SK-N-MC (cell line): ENCODE measurements at places on chromosomes 6 and 20.

- no peak for DNase-seq
These were observed 13.3 kb upstream of the WTAP start for GRCh38 chr6:159713984-159714383.

- DNase-seq, result no peak
These were observed 203.6 kb downstream of the CDH4 start for GRCh38 chr20:61455508-61456215.

GRCh38 chr20:58072695-58073671 lies 155.5 kb downstream of the ANKRD60 start:
- DNase-seq, result no peak

- DNase-seq, result no peak
These were observed 117.1 kb upstream of the PRND start for GRCh38 chr20:4604580-4604979.

- no peak for DNase-seq
These were observed 20.9 kb upstream of the KCNG1 start for GRCh38 chr20:51043811-51044210.

GRCh38 chr6:130018292-130018743 lies at the start of gene L3MBTL3:
Gene L3MBTL3 (plus strand): TSS chr6:130018581. CDS start chr6:130042700, 24,119 bp downstream.
- DNase-seq, result peak; percentile 53

- no peak for DNase-seq
These were observed 847.7 kb upstream of the HS3ST5 start for GRCh38 chr6:115190534-115190933.

DNA sequence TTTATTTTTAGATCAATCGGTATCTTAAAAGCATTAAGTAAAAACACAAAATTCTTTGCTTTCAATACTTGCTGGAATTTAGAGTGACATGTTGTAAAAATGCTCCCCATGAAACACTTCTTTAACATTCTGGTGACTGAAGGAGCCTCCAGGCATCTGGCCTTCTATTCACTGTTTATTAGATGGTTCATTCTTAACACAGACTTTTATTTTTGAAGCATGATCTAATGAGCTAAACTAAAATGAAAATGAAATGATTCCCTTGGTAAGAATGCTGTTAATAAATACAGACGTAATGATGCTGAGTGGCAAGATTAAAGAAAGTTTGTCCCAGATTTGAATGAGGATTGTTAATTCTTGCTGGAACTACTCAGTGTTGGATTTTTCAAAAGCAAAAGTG lies 698.4 kb downstream of the TENT5A start:
- DNase-seq, result no peak

- DNase-seq, result no peak
These were observed 335.3 kb upstream of the DEFB115 start for GRCh38 chr20:30922129-30922528.

DNA sequence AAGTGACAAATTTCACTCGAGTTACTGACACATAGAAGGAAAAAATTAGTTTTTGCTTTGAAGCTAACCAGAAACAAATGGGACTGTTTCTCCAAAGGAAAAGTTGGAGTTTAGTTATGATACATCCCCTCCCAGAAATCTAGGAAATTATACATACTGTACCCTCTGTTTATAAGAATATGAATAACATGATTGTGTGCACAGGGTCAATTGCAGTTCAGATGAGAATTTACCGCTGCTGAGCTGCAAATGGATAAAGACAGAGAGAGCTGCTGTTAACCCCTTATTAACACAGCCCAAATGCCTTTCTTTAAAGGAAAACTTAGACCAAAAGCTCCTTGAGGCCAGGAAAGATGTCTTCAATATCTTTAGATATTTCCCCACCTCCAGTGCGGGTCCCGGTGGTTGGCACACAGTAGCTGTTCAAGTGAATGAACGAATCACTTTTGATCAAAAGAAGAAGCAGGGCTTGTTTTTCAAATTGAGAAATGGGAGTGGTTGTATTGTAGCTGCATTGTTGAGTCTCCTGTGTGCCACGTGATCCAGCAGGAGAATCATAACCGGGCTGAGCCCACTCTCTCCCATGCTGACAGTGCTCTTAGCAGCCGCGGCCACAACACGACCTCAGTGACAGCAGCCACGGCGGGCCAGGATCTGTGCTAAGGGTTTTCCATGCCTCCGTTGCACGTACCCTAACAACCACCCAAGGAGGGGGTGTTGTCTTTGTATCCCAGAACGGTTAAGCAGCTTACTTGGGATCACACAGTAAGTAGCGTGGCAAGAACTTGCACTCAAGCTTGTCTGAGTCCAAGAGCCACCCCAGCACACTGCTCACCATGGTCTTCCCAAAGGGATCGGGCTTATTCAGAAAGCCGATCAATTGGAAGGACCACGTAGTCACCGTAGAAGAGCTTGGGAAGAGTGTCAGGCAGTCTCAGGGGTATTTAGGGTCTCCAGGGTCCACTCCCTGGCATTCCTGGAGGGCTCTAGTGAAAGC lies 53.5 kb upstream of the BMP6 start:
- no peak for DNase-seq

DNA sequence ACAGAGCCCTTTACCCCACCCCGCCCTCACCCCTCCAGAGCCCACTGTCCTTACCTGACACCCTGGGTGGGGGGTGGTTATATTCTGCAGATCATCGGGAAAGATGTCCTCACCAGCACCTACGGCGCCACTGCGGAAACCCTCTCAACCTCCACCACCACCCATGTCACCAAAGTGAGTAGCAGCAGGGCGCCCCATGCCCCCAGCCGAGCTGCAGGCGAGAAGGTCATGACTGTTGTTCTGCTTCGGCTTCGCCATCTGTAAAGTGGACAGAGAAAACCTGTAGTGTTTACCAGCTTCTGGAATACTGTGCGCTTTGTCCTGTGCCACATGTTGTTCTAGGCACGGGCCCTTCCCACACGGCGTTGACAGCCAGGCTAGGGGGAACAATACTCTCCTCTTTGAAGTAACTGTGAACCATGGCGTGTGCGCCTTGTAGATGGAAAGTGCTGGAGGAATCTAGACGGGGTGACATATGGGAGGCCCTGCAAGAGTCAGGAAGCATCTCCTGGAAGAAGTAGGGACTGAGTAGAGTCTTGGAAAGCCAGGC lies 16.5 kb upstream of the AAR2 start:
- DNase-seq, result no peak

DNA sequence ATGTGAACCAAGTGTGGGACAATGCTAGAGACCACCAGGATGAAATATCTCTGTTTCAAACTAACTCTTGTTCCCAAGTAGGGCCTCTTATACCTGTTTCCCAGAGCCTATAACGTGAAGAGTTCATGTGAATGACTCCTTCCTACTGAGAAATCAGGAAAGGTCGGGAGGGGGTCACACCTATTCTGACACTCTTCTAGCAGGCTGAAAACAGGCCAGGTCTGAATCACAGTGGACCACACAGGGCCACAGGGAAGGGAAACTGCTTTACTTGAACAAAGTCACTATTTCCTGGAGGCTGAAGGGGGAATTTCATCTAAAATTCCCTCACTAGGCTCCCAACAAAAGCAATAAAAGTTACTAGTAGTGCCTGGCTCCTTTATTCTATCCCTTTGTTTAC lies 88.4 kb upstream of the BMP2 start:
- no peak for DNase-seq

DNA sequence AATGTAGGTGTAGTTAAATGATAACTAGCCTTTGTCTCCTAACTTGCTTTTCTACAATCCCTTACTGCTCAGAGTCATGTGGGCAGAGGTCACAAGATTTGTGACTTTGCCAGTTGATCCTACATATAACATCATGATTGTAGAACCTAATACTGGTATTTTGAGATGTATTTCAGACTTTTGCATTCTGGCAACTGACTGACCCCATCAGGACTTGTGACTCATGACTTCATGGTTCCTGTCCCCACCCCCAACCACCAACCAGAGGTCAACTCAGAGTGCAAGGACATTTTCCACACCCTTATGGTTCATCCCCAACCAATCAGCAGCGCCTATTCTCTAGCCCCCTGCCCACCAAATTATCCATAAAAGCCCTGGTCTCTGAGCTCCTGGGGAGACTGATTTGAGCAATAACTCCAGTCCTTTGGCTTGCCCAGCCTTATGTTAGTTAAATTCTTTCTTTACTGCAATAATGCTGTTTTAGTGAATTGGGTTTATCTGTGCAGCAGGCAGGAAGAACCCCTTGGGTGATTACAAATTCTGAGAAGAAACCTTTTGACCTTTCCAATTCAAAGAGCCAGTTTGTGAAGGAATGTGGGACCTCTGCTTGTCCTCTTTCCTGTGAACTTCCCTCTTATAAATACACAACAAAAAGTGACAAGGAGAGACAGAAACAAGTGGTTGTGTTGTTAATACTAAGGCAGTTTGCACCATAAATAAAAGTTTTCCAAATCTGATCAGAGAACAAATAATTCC lies 588.7 kb downstream of the UTRN start:
- DNase-seq, result no peak

DNA sequence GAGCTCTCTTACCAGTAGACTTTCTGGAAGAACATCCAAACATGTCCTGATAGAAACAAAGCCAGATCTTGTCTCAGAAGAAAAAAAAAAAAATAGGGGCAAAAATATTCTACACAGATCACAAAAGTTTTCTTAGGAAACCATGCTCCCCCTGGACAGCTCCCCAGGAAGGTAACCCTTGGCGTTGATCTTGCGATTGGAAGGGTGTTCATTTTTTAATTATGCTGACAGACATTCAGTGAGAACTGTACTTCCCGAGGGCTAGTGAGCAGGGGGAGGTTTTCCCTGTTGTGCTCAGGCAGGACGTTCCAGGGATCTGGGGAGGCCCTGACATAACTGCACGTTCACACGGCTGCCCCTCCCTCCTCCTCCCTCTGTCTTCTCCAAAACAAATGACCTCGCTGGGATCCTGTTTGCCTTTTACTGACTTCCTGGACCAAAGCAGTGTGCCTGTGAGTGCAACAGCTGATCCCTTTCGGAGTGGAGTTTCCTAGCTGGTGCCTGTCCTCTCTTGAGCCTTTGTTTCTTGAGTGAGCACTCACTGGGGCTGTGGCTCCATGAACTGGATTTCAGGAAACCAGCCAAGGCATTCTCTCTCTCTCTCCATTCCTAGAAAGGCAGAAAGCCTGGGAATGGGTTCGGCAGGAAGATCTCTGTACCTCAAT lies 46.7 kb downstream of the MARCKS start:
- no peak for DNase-seq

DNA sequence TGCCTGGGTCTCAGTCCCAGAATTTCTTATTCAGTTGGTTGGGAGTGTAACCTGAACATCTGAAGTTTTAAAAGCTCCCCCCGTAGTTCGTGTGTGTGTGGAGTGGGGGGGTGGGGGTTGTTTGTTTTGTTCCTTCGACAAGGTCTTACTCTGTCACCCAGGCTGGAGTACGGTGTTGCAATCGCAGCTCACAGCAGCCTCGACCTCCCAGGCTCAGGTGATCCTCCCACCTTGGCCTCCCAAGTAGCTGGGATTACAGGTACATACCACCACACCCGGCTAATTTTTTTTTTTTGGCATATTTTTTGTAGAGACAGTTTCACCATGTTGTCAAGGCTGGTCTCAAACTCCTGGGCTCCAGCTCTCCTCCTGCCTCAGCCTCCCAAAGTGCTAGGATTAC lies 3.1 kb downstream of the CCM2L start:
- no peak for DNase-seq

DNA sequence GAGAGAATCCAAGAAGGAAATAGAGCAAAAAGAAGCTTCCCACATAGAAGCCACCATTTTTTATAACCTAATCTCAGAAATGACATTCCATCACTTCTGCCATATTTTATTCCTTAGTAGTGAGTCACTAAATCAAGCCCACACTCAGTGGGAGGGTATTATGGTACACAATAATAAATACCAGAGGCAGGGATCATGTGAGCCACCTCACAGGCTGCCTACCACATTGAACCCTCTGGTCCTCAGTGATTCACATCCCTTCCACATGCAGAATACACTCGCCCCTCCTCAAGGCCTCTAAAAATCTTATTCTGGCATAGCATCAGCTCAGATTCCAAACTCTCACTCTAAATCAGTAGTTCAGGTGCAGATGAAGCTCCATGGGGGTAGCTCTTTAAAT lies 49.4 kb downstream of the TMC2 start:
- DNase-seq, result no peak

GRCh38 chr20:60286764-60287163 lies 328.5 kb downstream of the CDH26 start:
- no peak for DNase-seq

DNA sequence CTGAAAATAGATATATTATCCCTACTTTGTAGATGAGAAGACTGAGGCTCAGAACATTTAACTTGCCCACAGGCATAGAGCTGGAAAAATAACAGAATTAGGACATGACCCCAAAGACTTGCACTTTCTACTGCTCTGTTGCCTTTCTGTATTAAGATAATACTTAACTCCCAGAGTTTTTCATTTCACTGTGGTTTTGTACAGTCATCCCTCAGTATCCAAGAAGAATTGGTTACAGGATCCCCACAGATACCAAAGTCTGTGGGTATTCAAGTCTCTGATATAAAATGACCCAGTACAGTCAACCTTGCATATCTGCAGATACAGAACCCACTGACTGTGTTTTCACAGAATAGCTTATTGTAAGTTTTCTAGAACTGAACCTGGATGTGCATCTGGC lies 16.8 kb downstream of the MRS2 start:
- DNase-seq, result no peak

GRCh38 chr6:149140137-149140909 lies 177.2 kb upstream of the TAB2 start:
- DNase-seq, result no peak

- no peak for DNase-seq
These were observed 115.4 kb upstream of the SAMD5 start for GRCh38 chr6:147392917-147393625.

DNA sequence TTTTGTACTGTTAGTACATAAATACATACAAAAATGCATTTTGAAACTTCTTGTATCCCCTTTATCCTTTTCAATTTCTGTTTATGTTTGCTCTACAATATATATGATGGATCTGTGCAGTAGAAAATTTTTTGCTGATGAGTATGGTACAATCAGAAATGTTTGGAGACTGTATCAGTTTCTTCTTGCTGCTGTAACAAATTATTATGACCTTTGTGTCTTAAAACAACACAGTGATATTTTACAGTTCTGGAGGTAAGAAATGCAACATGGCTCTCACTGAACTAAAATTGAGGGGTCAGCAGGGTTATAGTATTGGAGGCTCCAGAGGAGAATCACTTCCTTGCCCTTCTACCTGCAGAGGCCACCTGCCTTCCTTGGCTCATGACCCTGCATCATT lies 184.4 kb downstream of the EYA2 start:
- DNase-seq, result no peak

- no peak for DNase-seq
These were observed 95.0 kb upstream of the SIRPA start for GRCh38 chr20:1800180-1800579.

- no peak for DNase-seq
These were observed 190.3 kb upstream of the SLC24A3 start for GRCh38 chr20:19022118-19022575.

GRCh38 chr6:143629104-143630080 lies 48.4 kb upstream of the PHACTR2 start:
- DNase-seq, result no peak

- no peak for DNase-seq
These were observed 172.3 kb upstream of the CDYL start for GRCh38 chr6:4603856-4604369.

GRCh38 chr6:117933471-117933870 lies 26.4 kb downstream of the SLC35F1 start:
- no peak for DNase-seq

- no peak for DNase-seq
These were observed 30.1 kb upstream of the IBTK start for GRCh38 chr6:82277686-82278085.
